ENCODE measurements at places on chromosomes 6 and 20.
A peak's percentile ranks its signal among the peaks of the same experiment; 100 is the strongest.

DNA sequence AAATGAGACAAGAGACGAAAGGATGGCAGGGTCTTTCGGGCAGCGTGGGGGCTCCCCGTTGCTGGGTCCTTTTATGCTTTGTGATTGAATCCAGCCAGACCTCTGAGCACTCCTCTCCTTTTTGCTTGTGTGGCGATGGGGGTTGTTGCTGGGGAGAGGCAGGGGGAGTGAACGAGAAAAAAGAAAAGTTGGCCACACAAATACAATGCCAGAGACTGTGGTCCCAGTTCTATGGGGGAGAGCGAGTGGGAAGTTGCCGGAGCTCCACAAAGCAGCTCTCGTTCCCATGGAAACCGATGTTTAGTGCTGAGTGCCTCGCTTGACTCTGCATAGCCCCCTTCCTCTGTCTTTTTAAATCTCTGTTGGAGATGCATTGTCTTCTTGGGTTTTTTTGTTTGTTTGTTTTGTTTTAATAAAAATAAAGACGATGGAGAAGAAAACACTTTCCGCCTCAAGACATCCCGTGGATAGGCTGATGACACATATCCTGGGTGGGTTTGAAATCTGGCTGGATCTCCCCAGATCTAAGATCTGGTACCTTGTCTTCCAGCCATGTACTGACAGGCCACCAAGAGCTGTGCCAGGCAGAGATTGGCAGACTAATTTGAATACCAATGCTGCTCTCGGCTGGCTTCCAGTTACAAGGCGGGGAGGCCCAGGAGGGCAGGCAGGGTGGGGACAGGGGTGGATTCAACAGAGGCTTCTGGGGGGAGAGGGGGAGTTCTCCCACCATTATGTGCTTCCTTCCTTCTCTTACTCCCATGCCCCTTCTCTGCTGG is 529.3 kb downstream of the QKI start:
- no peak for DNase-seq

GRCh38 chr6:162345051-162345511 is 382.5 kb downstream of the PRKN start:
- no peak for DNase-seq

DNA sequence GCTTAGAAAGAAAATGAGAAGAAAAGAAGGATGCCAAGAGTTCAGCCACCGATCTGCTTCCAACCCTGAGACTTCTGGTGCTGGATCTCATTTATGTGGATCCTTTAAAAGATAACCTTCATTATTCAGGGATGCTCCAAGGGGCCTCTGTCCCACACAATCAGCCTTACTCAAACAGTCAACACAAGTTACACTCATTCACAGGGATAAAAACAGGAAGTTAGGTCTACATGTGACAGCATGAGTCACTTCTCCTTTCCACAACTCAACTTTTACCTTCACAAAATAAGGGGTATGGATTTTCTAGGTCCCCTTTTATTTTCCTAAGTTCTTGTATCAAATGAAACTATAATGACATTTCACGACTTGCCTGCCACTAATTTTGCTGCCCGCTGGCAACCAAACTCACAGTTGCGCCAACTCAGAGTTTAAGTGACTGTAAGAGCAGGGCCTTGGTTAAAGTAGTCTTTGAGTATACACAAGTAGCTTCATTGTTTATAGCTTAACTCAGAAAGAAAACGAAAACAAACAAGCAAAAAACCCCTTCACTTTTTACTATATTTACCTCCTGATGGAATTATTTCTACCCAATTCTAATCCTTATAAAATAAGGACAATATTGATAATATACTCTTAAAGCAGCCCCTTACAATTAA is 278.8 kb upstream of the RUNX2 start:
- no peak for DNase-seq

DNA sequence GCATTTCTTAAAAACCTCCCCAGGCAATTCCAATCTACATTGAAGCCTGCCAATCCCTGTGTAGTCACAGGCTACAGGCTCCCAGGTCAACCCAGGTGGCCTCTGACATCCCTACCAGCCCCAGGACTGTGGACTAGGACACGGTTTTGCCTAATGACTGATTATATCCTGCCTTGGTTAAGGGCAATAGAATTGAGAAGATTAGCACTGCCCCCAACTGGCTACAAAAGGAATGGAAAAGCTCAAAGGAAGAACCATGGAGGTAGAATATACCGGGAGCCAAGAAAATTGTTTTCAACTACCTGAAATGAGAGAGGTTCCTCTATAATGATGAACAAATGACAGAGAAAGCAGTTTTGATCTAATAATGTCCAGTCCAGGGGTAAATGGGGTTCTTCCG is 421.1 kb upstream of the AGPAT4 start:
- no peak for DNase-seq

GRCh38 chr6:105646391-105646867 is 243.5 kb upstream of the PREP start:
- DNase-seq: no peak

DNA sequence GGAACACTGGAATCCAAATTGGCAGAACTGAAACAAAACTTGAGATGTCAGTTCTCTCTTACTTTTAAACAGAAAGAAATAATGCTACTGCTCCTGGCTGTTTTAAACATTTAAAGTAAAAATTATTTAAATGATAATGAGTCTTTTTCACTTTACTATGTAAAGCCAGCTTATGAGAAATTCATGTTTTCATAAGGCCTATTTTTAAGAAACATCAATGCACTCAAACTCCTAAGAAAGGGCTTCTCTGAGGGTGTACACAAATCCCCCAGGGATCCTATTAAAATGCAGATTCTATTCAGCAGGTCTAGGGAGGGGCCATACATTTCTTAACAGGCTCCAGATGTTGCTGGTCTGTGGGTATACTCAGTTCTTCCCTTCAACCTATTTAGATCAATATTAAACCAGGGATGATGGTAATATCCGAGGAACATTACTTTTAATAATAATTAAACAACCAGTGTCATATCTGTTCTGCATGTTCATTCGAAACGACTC is 2.3 kb downstream of the FERMT1 start:
- DNase-seq: peak; percentile 9

GRCh38 chr6:113558431-113558830 is 298.7 kb upstream of the MARCKS start:
- peak; percentile 47 for DNase-seq

DNA sequence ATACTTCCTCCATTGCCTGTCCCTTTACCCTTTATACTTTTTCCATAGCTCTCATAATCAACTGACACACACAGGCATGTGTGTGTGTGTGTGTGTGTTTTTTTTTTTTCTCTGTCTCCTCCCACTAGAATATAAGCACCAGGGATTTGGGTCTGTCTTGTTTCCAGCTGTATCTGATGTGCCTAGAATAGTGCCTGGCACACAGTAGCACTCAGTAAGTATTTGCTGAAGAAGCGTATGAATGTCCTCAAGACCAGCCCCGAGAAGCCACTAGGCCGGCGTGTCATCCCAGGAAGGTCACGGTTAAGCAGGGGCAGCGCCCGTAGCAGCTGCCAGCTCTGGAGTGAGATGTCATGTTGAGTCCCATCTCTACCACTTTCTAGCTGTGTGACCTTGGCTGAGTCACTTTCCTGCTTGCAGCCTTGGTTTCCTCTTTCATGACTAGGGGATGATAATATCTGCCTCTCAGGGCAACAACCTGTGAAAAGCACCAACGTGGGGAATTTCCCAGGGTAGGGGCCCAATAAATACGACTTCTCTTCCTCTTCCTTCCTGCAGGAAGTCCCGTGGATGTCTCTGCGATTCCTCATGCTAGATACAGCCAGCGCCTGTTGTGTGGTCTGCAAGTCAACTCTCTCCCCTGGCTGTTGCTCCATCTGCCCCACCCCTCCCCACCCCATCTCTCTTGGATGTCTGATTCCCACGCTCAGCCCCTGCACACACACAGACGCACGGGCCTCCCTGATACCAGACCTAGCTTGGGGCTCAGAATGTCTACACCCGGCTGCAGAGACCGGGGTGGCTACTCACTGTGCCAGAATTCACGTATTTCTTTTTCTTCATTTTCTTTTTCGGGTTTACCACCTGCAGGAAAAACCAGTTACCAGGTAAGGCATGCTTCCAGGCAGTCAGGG is 58.1 kb downstream of the RAB44 start:
- no peak for DNase-seq

DNA sequence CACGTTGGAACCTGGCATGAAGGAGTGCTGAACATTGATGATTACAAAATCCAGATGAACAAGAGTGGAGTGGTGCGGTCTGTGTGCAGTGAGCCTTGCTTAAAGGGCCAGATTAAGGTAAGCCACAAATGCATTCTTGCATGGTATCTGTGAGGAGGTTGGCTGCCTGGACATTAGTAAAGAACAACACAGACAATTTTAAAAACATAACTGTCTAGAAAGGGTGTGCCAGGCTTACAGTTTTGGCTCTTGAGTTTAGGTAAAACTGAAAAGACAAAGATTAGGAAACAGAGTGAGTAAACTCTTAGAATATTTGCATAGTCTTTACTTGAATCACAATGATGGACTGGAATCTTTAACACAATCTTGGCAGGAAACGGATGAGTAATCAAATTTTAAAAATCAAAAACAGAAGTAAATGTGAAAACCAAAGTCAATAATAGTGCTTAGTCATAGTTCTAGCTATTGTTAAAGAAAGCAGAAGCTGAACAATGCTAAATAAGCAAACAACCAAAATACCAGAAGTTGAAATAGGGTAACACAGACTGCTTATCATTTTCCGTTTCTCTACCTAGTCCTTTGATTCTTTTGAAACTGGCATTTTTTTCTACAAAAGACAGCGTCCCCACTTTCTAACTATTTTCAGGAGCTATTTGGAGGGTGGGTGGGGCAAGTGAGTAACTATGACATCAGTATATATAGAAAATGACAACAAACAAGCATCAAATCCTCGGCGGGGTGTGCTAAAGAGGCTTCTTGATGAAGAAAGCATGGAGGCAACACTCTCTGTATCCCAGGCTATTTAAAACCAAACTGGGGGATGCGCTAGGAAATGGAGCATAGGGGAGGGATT is 185.8 kb upstream of the RAB32 start:
- DNase-seq: no peak

DNA sequence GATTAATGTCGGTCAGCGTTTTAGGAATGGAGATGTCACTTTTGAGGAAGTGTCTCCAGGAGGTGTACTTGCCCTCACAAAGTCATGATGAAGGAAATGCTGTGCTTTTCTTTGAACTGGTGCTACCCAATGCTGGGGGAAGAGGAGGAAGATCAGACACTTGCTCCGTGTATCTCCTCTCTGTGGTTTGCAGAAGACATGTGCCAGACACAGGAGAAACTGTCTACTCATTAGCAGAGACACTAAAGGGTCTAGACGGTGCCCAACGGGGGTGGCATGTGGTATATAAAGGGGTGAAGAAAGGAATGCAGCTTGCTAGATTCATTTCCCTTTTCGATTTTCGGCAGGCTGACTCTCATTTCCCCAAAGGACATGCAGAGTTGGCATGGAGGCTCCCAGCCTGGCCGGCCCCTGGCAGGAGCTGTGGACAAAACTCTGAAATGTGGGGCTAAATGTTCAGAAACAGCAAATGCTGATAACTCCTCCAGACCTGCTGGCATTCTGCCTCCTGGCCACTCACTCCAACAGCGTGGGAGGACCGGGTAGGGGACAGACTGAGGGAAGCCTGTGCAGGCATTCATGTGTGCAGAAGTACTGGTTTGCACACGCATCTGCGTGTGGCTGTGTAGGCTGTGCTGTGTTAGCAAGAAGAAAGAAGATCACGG is 59.6 kb upstream of the QKI start:
- no peak for DNase-seq

DNA sequence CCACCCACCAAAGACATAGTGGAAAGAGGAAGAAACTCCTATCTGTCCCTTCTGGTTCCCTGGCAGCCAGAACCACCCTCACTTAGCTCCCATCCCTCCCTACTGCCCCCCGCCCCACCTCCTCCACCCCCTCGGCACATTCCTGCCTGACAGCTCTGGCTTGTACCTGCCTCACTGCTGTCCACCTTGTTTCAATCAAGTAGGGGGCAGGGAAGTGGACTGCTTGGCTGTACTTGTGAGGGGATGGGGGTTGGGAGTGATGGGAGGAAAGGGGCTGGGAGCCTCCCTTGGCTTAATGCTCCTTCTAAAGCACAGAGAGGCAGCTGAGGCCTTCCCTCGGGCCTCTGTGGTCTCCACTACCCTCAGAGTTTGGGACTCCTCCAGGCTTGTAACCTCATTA is 22.1 kb upstream of the ZNF76 start:
- no peak for DNase-seq

GRCh38 chr20:38932457-38933120 is 6.4 kb downstream of the FAM83D start:
- no peak for DNase-seq

GRCh38 chr6:116027801-116028200 is 32.9 kb downstream of the FRK start:
- DNase-seq: no peak

- peak; percentile 13 for DNase-seq
These were observed 149.8 kb downstream of the EYS start for GRCh38 chr6:65557224-65557623.

GRCh38 chr6:491233-491632 is 99.7 kb downstream of the IRF4 start:
- no peak for DNase-seq

DNA sequence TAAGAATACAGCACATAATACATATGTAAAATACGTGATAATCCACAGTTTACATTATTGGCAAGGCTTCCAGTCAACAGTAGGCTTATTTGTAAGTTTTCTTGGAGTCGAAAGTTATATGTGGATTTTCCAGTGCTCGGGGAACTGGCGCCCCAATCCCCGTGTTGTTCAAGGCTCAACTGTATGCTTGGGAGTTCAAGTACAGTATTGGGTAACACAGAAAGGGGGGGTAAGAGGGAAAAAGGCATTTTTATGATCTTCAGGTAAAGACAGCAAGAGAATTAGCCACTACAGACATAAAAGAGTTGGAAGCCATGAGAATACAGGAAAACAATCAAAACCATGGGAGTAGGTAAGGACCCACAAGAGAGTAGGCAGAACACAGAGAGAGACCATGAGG is 16.4 kb downstream of the PSMB1 start:
- no peak for DNase-seq

- no peak for DNase-seq
These were observed 221.2 kb upstream of the LAMP5 start for GRCh38 chr20:9293145-9293544.

- peak; percentile 33 for DNase-seq
These were observed 16.9 kb downstream of the RBM38 start for GRCh38 chr20:57408131-57408530.

GRCh38 chr6:168711049-168711640 is 270.2 kb downstream of the SMOC2 start:
- DNase-seq: no peak

GRCh38 chr6:167742719-167743303 is 83.9 kb upstream of the AFDN start:
- DNase-seq: no peak
